ENCODE measurements at places on chromosomes 5 and 9.

DNA sequence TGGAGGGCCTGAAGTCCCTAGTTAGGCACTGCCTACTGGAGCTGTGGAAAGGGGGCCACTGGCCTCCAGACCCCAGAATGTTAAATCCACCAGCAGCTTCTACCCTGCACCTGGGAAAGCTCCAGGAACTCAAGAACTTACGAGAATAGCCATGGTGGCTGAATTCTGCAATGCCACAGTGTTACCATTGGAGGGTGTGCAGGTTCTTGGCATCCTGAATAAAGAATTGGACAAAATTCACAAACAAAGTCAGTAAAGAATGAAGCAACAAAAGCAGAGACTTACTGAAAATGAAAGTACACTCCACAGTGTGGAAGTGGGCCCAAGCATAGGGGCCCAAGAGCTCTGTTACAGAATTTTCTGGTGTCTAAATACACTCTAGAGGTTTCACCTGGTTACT lies 107.0 kb downstream of the PRDM9 start:
- DNase-seq = no peak

DNA sequence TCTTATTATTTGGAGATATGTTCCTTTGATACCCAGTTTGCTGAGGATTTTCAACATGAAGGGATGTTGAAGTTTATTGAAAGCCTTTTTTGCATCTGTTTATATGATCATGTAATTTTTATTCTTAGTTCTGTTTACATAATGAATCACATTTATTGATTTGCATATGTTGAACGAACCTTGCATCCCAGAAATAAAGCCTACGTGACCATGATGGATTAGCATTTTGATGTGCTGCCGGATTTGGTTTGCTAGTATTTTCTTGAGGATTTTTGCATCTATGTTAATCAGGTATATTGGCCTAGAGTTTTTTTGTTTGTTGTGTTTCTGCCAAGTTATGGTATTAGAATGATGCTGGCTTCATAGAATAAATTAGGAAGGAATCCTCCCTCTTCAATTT lies 161.4 kb upstream of the ITGA1 start:
- no peak for DNase-seq

DNA sequence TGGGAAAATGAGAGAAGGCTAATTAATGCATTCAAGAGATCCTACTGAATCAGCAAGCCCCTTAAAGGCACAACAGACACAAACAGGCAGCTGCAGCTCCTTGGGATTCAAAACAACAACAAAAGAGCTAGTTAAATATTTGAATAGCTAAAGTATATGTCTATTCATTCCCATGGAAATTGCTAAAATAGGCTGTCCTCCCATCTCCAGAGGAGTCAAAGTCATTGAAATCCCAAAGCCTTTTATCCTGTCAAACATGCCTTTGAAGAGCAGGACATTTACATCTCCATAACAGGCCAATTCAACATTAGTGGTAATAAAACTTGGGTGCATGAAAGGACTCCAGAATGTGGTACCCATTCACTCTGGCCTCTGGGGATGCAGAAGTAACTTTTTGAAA lies 177.4 kb downstream of the NTRK2 start:
- DNase-seq = no peak

DNA sequence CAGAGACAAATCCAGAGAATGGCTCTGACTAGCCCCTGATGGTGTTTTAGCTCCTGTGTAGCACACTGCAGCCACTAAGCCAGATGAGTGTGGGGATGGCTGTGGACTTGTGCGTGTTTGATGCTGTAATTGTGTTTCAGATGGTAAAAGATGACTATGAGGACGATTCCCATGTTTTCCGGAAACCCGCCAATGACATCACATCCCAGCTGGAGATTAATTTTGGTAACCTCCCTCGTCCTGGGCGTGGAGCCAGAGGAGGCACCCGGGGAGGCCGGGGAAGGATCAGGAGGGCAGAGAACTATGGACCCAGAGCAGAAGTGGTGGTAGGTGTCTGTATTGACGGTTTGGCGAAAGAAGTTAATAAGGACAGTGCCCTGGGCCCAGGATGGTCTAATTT lies 38.0 kb downstream of the HABP4 start:
- no peak for DNase-seq

- no peak for DNase-seq
Observed at GRCh38 chr5:71887680-71888079, 168.6 kb downstream of the CARTPT start.

DNA sequence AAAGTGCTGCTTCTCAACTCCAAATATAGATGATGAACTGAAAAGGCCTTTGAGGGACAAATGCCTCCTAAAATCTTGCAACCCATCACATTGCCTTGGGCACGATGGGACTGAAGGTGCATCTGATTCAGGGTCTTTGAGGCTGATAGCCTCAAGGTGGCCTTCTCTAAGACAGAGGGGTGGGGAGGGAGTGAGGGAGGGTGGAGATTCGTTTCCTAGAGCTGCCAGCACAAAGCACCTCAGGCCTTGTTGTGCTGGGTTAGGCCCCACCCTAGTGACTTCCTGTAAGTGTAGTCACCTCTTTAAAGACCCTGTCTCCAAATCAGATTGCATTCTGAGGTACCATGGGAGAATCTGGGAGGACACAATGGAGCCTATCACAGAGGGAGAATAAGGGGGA lies 57.1 kb downstream of the BARX1 start:
- no peak for DNase-seq

DNA sequence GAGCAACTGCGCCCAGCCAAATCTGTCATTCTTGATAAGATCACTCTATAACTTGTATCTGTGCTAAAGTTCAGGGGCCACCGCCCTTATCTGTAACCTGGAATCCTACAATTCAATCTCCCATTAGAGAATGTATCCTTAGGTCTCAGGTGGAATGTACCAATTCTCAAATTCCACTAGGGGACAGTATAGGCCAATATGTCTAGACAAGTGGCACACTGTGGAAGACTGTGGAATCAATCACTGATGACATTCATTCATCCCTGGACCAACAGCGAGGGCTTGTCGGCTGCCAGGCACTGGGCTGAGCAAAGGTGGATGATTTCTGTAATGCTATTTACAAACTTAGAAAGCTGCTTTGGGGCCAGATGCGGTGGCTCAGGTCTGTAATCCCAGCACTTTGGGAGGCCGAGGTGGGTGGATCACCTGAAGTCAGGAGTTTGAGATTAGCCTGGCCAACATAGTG lies 28.7 kb upstream of the MEGF9 start:
- DNase-seq = no peak

- no peak for DNase-seq
Observed at GRCh38 chr5:64930672-64931318, 162.1 kb downstream of the CWC27 start.

DNA sequence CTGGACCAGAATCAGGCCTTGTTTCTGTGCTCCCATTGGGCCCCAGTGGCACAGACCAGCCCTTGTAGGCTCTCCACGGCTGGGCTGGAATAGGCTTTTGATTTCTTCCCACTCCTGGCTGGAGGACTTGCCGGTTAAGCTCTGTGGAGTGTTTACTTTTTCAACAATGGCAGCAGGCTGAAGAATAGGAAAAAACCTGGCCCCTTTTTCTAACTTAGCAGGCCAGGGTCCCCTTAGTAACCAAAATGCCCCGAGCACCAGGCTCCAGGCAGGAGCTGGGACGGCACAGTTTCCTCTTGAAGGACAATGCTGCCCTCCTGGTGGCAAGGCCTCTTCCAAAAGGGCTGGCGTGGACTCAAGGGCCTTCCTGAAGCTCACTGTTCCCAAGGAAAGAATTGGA lies 230.3 kb downstream of the CRB2 start:
- DNase-seq = no peak

DNA sequence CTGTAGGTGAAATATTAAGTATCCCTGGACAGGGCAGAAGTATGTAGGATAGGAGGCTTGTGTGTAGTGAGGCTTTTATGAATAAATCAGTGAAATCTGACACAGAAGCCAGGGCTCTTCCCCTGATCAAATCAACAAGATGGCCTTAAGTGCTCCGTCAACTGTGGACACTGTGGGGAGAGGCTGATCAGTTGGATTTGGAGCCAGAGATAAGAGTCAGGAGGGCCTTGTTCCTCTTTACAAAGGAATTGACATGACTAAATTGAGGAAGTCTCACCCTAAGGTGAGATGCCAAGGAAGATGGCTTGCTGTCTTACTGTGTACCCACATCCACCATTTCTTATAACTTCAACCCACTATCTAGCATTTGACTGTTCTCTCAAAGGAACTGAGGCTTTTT lies 91.6 kb upstream of the PRRC1 start:
- no peak for DNase-seq

GRCh38 chr9:94956731-94957130 lies 230.2 kb downstream of the AOPEP start:
- no peak for DNase-seq

- DNase-seq = no peak
Observed at GRCh38 chr9:78149702-78150291, 86.1 kb upstream of the CEP78 start.

DNA sequence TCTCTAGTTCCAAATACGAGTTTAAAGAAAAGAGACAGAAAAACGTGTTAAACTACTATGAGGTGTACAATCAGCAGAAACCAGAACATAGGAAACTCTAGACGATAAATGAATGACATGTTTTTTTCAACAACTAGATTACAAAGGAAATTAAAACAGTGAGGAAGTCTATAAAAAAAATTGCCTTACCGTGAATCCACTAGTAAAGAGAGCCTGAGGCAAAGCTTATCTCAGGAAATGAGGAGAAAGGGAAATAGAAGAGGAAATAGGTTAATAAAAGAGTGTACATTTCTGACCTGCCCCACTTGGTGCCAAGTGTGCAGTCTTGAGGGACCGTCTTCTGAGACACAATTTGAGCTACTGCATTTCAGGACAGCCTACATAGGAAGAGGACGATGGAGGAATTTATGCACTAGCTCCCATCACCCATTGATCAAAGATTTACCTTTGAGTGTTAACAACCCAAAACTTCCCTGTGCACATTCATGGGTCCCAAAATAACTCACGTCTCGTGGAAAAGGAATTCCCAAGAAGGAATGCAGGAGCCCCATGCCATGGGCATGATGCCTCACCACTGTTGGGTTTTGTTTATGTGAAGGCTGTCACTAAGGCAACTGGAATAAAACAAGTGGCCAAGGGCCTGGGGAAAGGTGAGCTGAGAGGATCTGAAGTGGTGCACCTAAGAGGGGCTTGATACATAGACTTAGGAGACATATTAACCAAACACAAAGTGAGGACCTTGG lies 53.6 kb upstream of the SLC1A3 start:
- no peak for DNase-seq

- DNase-seq = no peak
Observed at GRCh38 chr5:91211997-91212713, 171.0 kb downstream of the ARRDC3 start.

DNA sequence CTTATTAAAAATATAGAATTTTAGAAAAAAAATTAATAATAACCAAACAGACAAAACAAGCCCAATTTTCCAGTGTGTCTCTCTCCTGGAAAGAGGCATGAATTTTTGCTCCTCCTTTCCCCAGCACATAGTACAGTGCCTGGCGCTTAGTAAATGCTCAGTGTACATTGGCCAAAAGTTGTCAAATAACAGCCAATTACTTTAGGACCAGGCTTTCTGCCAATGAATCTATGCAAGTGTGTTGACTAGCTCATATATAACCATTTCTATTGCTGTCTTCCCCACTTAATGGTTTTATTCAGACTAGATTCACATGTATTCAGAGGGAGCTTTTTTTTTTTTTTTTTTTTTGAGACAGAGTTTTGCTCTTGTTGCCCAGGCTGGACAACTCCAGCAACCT lies 120.1 kb upstream of the CD180 start:
- DNase-seq = no peak

DNA sequence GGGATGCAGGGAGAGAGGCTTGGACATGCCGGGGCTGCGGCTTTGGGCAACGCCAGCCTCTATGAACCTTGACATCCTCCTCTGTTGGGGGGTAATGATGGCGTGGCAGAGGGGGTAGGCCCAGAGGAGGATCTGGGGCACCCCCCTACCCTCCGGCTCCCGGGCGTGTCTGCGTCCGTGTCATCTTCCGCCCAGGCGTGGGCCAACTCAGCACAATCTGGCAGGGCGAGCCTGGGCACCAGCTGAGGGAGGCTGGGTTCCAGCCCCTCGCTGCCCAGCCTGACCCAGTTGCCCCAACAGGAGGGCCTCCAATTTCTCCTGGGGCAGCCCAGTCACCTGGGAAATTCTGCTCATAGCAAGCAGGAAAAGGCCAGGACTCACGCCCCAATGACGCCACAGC lies 62.9 kb upstream of the IL17B start:
- no peak for DNase-seq

GRCh38 chr9:123828449-123828848 lies 101.5 kb downstream of the DENND1A start:
- DNase-seq = no peak

DNA sequence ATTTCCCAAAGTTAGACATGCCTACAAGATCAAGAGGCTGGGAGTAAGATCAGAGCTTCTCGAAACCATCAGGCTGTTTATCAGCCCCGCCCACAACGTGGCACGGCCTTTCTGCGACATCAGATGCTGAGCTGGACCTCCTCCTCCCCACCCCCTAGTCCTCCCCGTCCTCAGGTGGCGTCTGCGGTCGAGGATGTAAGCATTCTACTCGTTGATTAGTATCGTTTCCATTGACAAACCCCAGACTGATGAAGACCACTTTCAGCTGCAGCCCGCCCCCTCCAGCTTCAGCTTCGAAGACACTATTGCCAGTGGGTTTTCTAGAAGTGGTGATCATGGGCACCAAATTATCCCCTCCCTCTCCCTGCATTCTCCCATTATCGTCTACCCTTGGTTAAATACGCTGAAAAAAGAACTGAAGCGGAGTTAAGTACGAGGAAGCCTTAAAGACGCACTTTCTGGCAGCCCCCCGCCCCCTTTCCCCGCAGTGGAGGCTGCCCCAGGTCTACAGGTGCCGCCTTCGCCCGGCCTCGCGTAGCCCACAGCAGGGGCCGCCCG lies 1.1 kb downstream of the PPIC start:
- DNase-seq = no peak

DNA sequence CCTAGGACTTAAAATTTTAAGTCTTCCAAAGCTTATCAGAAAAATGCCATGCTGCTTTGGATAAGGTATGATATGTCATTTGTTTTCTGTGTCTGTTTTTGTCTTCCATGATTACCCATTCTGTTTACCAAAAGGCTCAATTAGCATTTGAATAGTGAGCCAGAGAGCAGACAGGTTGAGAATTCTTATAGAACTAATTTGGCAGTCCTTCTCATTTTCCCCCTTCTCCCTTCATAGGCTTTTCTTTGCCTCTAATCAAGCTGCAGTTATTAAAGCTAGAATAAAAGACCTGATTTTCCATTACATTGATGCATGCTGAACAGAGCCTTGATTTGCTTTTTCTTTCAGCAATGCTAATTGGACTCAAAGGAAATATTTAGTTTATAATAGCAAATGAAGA lies 993.0 kb downstream of the MAT2B start:
- DNase-seq = no peak

- DNase-seq = no peak
Observed at GRCh38 chr9:124266826-124267201, 9.1 kb downstream of the NEK6 start.

- no peak for DNase-seq
Observed at GRCh38 chr5:78765756-78766411, 117.3 kb upstream of the LHFPL2 start.

GRCh38 chr5:54534191-54535004 lies 16.8 kb downstream of the SNX18 start:
- DNase-seq = no peak

- no peak for DNase-seq
Observed at GRCh38 chr5:171513591-171513990, 94.1 kb downstream of the FGF18 start.
